ENCODE measurements at places on chromosomes 2 and 18.

GRCh38 chr2:41937921-41938708, 109.7 kb upstream of the PKDCC start:
- DNase-seq = no peak

DNA sequence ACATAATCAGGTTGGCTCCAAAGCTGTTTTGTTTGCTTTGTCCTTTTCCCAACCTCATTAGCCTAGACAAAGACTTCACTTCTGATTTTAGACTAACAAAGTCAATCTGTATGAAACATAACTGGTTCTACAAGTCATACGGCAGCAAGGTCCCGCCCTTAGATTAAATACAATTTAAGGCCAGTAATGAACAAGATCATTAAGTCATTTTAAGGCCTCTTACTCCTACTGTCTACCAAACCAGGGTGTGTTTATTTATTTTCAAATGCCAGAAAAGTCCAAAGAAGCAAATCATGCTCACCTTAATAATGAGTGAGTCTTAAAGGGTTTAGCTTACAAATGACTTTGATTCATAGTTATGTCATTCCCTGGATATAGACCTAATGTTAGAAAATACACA, 148.4 kb upstream of the ACVR2A start:
- no peak for DNase-seq

DNA sequence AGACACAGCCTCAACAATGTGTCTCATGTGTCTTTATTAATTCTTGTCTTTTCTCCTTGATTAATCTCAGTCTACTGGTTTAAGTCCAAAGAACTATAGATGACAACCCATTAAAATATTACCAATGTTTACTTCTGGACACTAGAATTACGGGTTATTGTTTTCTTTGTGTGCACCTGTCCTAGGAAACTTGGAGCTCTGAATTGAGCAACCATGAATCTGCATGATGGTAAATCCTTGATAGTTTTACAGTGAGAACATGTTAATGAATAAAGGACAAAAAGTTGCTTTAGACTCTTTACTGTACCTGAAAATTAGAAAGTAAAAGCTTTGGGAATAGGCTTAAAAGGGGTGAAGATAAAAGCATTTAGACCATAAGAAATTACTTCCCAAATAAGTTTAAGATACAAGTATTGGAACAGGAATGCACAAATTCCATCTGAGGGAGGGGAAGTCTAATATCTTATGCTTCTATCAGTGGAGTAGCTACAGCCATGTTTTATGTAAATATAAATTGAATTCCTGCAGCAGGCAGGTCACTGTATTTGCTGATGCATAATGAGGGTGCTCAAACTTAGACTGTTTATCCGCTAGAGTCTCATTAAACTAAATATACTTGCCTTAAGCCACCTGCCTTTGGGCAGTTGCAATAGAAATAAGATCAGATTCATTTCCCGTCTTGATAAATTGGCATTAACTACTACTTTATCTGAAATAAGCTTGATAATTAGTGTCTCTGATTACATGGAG, 603.7 kb upstream of the GCFC2 start:
- no peak for DNase-seq

DNA sequence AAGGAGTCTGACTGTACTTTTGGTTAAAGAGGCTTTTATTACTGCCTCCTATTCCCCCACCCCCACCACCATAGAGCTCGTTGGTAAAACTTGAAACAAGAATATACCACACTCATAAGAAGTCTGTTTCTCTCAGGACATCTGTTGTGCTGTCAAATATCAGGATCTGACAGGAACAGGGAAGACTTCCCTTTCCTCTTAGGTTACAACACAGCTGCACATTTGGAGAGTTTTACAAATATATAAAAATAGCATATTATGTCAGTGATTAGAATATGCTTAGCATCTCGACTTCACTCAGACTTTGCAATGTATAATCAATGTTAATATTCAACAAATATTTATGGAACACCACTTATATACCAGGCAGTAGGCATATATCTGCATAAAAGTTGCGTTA, 439.6 kb upstream of the REG3G start:
- no peak for DNase-seq

DNA sequence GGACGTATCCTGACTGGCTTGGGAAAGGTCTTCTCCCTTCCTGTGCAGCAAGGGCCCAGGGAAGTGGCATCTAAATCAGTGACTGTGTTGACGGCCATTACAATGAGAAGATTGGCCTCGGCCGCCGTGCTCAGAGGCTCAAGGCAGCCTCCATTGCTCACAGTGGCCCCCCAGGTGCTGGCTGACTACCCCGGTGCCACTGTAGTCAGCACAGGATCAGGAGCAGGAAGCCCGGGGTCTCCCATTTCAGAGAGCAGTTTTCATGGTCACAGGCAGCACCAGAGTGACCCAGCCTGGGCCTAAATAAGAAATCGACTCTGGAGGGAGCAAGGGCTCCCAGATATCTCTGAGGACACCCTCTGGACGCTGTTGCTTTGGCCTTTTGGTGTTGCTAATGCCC, 219.4 kb upstream of the ARL4C start:
- DNase-seq = no peak

Data from HS-5 (cell line).